ENCODE measurements at places on chromosomes 12 and 14.

- peak; percentile 5 for DNase-seq
Measured at GRCh38 chr14:77098529-77099353, 683 bp downstream of the CIPC start.

DNA sequence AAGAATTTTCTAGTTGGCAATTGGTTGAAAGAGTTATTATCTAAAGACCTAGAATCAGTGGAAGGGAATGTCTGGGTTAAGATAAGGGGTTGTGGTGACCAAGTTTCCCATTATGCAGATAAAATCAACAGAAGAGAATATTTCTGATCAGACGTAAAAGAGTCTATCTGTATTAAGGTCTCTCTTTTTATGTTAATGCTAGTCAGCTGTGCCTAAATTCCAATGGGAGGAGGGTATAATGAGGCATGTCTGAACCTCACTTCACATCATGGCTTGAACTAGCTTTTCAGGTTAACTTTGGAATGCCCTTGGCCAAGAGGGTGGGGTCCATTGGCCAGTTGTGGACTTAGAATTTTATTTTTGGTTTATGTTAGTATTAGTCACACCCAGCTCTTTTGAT lies 34.3 kb upstream of the CHST11 start:
- no peak for DNase-seq

DNA sequence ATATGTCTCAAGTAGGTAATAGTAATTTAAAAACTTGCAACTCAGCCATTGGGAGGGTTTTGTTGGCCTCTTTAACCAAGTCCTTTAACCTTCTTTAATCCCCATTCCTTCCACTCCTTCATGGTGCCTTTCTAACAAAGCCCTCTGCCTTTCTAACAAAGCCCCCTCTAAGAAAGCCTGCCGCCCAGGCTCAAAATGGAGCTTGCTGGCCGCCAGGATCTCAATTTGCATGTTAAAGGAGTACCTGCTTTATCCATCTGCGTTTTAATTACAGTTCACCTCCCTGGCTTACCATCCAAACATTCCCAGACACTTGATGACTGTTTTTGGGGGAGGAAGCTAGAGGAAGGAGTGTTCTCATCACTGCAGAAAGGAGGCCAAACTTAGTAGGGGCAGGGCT lies 183.4 kb downstream of the PTPN11 start:
- no peak for DNase-seq

DNA sequence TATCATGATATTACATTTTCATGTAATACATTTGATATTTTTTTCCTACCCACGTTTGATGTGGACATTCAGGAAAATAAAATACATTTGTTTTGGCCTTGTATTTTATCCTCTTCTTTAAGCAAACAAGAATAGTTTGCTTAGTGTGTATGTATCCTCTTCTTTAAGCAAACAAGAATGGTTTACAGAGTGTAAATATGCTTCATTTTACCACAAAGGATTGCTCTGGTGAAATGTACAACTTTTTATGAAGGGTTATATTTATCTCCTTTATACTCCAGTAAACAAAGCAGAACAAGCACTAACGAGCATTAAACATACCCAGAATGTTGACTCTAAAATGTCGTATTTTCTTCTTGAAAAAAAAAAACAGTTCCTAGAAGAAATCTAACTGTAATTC lies 244.7 kb downstream of the KCNH5 start:
- DNase-seq: no peak

DNA sequence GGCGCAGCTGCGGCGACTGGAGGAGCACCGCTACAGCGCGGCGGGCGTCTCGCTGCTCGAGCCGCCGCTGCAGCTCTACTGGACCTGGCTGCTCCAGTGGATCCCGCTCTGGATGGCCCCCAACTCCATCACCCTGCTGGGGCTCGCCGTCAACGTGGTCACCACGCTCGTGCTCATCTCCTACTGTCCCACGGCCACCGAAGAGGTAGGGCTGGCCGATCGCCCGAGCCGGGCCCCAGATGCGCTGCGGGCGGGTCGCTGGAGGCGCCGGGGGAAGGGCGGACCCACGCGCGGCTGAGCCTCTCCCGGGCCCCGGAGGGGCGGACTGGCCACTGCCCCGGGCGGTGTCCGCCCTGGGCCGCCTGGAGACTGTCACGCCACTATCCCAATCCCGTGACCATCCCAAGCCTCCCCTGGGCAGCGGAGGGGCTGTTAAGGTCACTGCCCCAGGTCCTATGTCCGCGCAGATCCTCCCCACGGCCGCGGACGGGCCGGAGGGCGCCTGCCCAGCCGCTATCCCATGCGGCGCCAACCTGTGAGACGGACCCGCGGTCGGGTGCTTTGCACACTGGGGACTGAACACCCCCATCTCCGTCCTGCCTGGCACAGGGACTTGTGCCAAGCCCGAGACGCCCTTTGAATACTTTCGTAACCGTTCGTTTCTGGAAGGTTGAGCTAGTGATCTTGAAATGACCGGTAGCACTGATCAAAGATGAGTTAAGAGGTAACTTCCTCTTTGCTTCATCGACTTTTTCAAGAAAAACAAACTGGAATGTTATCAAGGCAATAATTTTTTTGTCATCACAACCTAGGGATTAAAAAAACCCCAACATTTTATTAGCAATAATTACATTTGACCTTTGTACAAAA lies 725 bp downstream of the CHPT1 start:
- DNase-seq: no peak

DNA sequence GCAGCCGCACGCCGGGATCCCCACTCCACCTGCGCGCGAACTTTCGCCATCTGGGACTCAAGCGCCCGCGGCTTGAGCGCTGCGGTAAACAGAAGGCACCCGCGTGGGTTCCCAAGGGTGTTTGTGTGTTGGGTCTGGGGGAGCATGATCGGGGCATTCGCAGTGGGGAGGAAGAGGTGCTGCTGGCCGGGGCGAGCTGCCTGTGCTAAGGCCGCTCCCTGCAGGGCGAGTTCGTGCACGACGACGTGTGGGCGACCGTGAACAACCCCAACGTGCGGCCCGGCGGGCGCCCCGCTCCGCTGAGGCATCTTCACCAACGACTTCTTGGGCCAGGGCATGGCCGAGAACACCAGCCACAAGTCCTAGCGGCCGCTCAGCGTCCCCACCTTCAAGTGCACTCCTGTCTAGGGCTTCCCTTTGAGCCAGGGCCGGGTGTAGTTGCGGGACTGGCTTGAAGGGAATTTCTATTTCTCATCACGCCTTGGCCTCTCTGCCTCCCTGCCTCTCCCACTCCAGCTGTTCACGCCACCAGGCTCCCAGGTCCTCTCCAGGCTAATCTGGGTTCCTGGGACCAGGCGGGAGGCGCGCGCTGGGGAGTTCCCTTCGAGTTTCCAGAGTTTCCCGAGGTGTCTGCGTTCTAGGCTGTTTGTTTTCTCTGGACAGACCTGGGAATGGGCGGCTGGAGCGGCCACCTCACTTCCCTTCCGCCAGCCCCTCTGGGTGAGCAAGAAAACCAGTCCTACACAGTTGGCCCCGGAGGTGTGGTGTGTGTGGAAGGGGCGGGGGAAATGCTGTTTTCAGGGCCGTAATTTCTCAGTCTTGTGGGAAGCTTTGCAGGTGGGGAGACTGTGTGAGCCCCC lies 417.8 kb upstream of the TMTC1 start:
- DNase-seq: no peak

DNA sequence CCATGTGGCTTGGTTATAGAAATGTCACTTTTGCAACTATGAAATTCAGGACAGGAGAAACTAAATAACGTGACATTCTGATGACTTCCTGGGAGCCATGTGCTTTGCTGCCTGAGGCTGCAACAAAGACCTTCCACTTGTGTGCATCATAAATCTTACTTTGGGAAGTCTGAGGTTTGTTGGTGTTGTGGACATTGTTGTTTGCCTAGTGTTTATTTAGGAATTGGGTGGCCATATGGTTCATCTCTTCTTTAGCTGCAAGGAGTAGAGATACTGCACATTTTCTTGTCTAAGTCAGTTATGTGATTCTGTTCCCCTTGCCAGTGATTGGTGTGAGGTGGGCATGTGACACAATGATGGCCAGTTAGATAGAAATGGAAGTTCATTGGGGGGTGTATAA lies 167.3 kb upstream of the SSTR1 start:
- DNase-seq: no peak

- no peak for DNase-seq
Measured at GRCh38 chr14:95696741-95697140, 10.5 kb downstream of the TCL1B start.

DNA sequence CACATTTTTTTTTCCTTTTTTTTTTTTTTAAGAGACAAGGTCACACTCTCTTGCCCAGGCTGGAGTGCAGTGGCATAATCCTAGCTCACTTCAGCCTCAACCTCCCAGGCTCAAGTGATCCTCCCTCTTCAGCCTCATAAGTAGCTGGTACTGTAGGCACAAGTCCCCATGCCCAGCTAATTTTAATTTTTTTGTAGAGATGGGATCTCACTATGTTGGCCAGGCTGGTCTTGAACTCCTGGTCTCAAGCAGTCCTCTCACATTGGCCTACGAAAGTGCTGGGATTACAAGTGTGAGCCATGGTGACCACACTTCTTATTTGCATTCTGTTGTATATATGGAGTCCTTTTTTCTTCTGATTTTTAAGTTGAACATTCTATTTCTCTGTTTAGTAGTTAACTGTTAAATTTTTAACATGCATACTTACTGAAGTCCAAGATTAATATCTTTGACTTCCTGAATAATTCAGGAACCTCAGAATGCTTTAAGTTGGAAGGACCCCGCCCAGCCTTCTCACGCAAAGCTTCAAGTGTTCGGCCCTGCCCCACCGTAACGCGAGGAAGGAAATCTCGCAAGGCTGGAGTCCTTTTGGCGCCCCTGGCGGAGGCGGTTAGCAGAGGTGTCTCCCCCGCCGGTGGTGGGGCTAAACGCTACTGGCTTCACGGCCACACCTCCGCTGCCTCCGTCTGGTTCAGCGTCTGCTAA lies 21.6 kb downstream of the SPATS2 start:
- DNase-seq: peak; percentile 65

- no peak for DNase-seq
Measured at GRCh38 chr12:3266638-3267037, 189.5 kb downstream of the TSPAN9 start.

- DNase-seq: no peak
Measured at GRCh38 chr14:50602035-50602434, 42.1 kb downstream of the ATL1 start.

DNA sequence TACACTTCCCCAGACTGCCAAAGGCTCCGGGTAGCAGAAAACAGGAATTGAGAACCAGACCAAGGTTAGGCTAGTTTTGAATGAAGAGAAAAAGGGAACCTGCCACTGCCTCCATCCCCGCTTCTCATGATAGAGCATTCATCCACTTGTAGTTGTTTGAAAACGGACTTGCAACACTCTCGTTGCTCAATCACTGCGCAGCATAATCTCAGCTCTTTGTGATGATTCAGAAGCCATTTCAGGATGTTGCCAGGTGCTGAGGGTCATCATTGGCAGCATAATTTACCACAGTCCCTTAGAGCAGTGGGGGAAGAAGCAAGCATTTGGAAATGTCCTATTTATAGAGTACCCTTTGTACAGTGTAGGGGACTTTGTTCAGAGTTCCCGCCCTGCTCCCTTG lies 25.6 kb downstream of the KCNK13 start:
- peak; percentile 75 for DNase-seq
